BJ (cell line): ENCODE measurements at places on chromosomes 3 and 15. TPM values are rescaled to one million over a fixed set of nuclear protein-coding genes. Genes with fewer than 3 reads are reported as not detected.

DNA sequence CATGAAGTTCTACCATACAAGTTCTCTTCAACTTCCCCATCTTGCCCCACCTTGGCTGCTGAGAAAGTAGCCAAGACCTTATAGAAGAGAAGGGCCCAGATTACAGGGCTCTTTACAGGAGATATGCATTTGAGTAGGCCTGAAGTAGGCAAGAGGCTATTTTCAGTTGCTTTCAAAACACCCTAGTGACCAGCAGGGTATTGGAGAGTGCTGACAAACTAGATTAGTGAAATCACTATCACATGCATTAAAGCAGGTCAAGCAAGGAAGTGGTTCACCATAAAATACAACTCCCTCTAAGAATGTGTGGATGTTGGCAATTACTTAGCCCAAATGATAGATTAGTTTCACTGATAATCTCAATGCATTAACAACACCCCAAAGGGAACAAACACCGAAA, 2.7 kb upstream of the LZTFL1 start:
- DNase-seq, result no peak

DNA sequence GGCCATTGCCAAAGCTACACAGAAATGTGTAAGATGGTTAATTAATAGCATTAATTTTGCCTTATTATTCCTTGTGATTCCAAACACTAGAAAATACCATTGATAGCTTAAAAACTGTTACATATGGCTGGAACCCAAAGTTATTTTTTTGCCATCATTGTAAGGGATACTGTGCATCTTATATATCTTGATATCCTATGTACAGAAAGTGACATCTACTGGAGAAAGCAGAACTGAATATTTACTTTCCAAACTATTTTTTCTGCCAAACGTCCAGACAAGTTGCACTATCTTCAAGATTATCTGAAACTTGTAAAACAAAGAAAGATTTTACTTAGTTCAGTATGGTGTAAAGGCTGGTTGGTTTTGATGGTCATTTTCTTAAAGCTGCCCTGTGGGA, 33.3 kb upstream of the MEIS2 start:
- peak; percentile 13 for DNase-seq

- no peak for DNase-seq
These were observed 33.5 kb downstream of the BDH1 start for GRCh38 chr3:197522183-197522715.

The SLC27A2 gene
- 0.22 and 0.34 TPM in 2 replicates for polyA plus RNA-seq
